CD4-positive, alpha-beta T cell treated with Interferon alpha-2 for 1 hour (primary cell): ENCODE measurements at places on chromosomes 16 and 17.

- peak; percentile 74 for DNase-seq
These were observed 6.2 kb upstream of the SLC25A19 start for GRCh38 chr17:75295201-75296158.

GRCh38 chr16:1613211-1613622 is 1.1 kb downstream of the CRAMP1 start:
- peak; percentile 17 for DNase-seq

GRCh38 chr17:66517336-66518009 is 215.1 kb downstream of the PRKCA start:
- DNase-seq, result no peak

GRCh38 chr17:36183001-36183971 is 6.8 kb upstream of the TBC1D3B start:
- DNase-seq, result no peak

- no peak for DNase-seq
These were observed 571 bp downstream of the CAVIN1 start for GRCh38 chr17:42422412-42422957.

DNA sequence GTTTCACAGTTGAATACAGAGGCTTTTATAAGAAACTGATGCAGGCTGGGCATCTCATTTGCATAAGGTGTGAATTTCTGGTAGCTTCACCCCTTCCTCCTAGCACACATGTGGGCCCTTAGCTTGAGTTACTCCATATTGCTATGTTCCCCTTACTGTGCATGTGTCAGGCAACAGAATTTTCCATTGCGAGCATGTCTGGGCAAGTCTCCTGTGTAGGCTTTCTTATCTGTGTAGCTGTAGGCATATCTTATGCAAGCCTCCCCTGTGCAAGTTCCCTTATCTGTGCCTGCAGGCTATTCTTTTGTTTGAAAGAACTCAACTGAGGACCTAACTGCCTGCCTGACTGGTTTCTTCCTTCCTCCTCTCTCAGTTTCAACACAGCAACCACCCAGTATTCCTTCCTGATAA is 597.4 kb upstream of the CDH5 start:
- DNase-seq, result no peak

GRCh38 chr17:28230011-28230410 is 89.0 kb upstream of the TMEM97 start:
- no peak for DNase-seq

DNA sequence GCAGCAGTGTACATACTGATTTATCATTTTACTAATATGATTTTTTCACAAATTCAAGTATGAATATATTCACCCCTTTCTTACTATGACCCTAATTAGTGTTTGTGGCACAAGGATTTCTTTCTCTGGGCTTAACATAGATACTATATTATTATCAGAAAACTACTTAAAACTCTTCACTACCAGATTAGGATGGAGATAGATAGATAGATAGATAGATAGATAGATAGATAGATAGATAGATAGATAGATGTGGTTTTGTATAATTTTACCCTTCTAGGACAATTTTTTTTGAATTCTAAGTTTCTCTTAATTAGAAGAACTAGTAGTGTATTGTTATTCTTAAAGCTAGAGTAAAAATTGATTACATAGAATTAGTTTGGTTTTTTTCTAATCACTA is 49.6 kb downstream of the VMP1 start:
- DNase-seq, result no peak

- DNase-seq, result peak; percentile 90
These were observed 6.8 kb upstream of the NOTUM start for GRCh38 chr17:81967533-81968395.

DNA sequence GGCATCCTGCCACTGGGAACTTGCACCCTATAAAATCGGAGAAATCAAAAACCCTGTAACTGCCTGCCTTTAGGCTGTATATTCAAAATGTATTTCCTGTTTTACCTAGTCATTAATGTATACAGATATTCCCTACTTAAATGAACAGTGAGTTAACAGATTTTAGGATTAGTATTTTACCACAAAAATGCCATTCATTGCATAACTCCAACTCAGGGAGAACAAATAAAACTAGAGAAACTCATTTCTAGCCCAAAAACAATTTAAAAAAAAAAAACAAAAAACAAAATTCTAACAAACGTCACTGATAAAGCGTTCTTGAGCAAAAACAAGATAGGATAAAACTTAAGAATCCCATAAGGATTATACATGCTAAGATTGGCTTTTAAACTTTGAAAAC is 3.7 kb upstream of the DHX33 start:
- DNase-seq, result no peak

DNA sequence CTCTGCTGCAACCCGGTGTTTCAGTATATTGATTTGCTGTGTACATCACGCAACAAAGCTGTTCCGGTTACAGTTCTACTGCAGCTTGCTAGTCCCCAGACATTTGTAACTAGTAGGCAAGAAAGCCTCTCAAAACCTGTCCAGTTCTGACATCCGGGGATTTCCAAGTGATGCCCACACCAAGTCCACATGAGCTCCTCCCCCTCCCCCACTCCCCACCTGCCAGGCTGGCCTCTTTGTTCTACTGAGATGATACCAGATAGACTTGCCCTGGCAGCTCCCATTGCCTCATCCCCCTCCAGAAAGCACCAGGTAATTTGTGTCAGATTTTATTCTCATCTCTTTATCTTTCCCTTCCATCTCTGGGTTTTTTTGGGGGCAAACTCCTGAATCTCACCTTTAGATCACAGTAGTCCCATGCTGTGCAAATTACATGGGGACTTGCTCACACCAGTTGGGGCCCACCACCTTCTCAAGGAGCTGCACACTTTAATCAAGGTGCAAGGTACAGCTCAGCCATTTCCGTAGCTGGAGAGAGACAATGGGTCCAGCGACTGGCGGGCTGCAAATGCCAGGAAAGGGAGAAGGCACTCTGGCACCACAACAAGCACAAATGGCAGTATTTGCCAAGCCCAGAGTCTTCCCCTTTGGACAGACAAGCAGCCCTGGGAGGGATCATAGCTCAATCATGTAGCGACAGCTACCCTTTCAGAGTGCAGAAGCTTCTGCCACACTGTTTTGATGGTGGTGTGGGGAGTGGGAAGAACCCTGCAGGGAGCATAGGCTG is 183.1 kb downstream of the CYLD start:
- no peak for DNase-seq

- peak; percentile 32 for DNase-seq
These were observed 491 bp downstream of the TRAP1 start for GRCh38 chr16:3716831-3717234.

- no peak for DNase-seq
These were observed 54.5 kb downstream of the TUBD1 start for GRCh38 chr17:59838052-59838916.

DNA sequence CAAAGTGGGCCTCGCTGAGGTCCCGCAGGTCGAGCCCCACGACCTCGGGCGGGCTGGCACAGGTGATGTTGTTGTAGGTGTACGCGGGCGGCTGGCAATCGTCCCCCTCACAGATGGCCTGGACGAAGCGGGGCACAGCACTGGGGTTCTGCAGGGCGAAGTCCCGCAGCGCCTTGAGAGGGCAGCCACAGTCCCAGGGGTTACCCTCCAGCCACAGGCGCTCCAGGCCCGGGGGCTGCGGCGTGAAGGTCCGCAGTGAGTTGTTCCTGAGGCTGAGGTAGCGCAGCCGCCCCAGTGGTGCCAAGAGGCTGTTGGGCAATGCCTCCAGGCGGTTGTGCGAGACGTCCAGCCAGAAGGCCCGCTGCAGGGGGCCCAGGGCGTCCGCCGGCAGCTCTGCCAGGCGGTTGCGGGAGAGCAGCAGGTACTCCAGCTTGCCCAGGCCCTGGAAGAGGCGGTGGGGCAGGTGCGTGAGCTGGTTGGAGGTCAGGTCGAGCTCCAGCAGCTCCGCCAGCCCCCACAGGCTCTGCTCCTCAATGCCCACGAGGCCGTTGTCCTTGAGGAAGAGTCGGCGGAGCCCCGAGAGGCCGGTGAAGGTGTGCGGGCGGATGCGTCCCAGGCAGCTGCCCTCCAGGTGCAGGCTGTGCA is 2.8 kb downstream of the IGFALS start:
- DNase-seq, result no peak

- no peak for DNase-seq
These were observed 96.5 kb upstream of the ASIC2 start for GRCh38 chr17:33389504-33390135.

DNA sequence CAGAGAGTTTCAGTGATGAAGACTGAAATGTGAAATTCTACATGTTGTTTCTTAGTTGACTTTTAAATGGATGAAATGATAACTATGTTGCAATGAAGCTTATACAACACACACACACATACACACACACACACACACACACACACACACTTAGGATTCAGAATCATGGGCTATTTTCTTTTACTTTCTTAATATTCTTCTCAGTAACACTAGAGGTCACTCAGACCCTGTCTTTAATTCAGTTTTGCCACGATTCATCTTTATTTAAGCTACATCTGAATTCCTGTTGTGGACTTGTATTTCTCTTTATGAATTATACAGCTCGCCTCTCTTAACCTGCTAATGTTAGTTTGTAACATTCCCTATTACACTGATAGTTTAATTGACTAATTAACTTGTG is 109.6 kb upstream of the GOT2 start:
- DNase-seq, result no peak

DNA sequence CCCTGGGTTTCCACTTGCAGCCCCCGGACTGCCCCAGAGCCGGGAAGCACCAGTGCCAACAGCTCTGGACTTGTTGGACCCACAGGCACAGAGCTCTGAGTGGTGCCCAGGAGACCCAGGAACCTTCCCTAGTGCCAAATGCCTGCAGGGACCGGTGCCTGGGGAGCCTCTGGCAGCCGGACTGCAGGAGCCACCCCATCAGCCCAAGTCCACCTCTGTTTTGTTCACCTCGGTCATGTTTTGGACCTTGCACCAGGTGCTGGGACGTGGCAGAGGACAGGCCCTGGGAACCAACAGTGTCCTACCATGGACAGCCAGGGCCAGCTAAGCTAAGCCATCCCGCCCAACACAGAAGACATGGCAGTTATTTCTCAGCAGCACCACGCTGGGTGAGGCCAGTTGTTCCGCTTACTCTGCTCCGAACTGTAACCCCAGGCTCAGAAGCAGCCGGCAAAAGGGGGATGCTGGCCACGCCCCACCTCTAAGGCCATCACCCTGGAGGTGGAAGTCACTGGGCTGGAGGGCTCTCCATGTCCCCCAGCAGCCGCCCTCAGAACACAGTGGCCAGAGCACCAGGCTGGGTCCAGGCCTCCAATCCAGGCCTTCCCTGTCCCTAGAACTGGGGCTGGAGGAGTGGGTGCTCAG is 79.8 kb downstream of the AMFR start:
- no peak for DNase-seq

DNA sequence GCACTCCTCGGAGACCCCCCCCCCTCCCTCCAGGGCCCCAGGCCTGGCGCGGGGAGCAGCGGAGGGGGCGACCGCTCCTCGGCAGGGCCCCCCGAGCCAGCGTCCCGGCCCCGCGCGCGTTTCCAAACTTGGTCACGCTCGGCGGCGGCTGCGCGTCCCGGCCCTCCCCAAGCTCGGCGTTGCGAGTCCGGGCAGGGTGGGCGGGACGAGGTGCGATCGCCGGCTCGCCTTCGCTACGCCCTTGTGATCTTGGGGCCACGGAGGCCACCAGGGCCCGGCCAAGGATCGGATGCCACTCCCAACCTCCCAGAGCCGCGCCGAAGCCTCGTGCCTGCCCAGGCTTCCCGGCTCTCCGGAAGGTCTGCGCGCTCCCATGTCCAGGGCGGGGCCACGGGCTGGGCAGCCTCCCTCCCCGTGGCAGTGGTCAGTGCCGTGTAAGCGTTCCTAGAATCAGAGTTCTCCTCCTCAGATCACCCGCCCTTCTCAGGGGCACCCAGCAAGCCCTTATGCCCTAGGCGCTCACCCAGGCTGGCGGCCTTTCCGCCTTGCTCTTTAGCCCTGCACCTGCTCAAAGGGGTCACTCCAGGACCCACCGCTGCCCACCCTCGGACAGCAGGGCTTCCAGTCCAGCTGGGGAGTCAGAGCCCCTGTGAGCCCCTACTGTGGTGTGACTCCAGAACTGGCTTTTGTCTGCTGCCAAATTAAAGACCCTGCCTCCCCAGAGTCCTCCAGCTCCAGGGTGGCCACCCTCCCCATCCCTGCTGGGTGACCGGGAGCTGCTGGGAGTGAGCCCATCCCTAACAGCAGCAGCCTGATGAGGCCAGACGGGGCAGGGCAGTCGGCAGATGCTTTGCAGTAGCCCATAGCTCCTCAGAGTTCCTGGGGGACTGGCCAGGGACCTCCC is 12.2 kb upstream of the MRPS23 start:
- DNase-seq, result no peak

DNA sequence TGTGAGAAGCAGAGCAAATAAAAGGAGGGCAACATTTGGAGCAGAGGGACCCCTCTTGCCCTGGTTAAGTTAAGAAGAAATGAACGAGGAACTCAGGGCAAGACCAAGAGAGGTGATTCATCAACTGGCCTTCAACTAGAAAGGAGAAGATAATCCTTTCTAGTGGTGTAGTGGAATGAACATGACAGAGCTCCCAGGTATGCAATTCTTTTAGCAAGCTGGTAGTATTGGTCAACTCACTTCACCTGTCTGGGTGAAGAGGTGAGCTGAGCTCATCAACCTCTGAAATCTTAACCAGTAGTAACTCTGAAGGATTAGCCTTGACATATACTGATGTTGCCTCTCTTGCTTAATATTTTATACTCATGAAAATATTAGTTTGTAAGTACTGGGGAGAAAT is 1024.7 kb upstream of the GOT2 start:
- no peak for DNase-seq

- DNase-seq, result no peak
These were observed 216.3 kb downstream of the PRKCA start for GRCh38 chr17:66518677-66519076.

GRCh38 chr16:1788095-1788707 is 5.3 kb downstream of the IGFALS start:
- no peak for DNase-seq

- no peak for DNase-seq
These were observed 13.4 kb upstream of the SRSF1 start for GRCh38 chr17:58020401-58020800.

DNA sequence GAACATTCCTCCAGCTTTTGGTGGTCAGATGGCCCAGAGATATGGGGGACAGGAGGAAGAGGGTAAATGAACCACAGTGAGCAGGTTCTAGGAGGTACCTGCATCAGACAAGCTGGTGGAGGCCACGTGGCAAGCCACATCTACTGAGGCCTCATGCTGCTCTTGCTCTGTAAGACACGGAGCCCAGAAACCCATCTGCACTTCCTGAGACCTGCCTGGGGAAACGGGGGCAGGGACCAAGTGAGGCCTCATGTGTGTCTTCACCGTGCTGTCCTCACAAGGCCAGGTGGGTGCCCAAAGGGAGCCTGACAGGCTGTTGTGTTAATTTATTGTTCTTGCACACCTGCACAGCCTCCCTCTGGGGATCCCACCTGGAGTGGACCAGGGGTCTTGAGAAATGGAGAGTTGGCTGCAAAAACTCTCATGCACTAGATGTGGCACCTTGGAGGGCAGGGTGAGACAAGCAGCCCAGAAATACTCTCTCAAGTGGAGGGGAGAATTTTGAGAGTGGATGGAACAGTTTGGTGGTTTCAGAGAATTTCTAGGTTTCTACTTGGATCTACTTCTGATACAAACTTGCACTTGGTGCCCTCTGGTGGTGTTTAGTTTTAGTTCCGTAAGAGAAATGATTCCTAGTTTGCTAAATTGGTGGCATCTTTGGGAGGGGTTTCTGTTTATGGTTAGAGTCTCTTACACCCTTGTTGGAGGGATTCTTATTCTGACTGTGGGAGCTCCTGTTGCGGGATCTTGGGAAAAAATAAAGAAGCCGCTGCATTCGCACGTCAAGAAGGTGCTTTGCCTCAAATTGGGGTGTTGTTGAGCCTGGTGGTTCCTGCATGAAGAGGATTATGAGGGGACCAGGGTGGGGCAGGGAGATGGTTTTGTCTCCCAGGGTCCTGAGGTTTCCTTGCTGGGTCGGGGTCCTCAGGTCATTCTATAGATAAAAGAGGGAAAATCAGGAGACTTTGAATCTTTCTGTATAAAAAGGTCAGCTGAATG is 47.5 kb downstream of the SLC6A2 start:
- DNase-seq, result peak; percentile 29
